ENCODE measurements at places on chromosomes 12 and 14. TPM values are rescaled to one million over a fixed set of nuclear protein-coding genes. Genes with fewer than 3 reads are reported as not detected.

The FAM234B gene
- 0.87 TPM for polyA plus RNA-seq

The AVPR1A gene
- polyA plus RNA-seq: 0.25 TPM

The TSPAN19 gene
- polyA plus RNA-seq: not detected

The HCAR3 gene
- polyA plus RNA-seq: 1.2 TPM

The ESPL1 gene
- polyA plus RNA-seq: 0.75 TPM

The NOS1 gene
- not detected for polyA plus RNA-seq

DNA sequence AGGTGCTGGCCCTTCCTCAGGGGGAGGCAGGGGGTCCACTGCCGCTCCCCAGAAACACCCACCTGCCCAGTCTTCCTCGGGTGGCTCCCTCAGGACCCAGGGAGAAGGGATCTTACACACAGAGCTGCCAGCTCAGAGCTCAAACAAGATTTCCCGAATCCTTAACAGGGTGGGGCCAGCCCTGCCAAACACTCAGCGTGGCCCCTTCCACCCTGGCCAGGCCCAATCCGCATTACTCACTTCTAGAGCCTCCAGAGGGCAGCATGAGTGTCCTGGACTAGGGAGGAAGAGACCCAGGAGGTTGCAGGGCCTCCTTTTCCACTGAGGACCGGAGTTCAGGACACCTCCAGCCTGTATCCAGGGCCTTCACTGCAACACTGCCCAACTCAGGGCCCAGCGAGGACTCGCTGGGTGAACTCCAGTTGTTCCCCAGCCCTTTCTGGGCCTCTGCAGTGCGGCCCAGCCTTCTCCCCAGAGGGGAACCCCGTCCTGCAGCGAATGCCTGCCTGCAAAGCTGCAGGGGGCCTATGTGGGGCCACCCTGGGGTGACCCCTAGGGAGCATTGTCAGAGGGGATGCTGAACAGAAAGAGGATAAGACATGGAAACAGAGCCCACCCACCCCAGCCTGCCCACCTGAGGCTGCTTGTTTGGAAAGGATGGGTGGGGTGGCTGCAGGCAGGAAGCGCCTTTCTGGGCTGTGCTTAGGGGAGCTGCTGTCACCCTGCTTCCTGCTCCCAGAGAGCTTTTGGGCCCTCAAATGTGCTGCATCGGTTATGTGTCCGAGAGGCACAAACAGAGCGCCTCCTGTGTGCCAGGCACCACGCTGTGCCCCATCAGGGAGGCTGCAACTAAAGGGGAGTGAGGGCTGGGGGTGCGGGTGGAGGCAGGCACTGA, 43.8 kb downstream of the CCNK start:
- peak; percentile 60 for DNase-seq

- no peak for DNase-seq
These were observed 209.8 kb downstream of the PELI2 start for GRCh38 chr14:56328021-56328420.

DNA sequence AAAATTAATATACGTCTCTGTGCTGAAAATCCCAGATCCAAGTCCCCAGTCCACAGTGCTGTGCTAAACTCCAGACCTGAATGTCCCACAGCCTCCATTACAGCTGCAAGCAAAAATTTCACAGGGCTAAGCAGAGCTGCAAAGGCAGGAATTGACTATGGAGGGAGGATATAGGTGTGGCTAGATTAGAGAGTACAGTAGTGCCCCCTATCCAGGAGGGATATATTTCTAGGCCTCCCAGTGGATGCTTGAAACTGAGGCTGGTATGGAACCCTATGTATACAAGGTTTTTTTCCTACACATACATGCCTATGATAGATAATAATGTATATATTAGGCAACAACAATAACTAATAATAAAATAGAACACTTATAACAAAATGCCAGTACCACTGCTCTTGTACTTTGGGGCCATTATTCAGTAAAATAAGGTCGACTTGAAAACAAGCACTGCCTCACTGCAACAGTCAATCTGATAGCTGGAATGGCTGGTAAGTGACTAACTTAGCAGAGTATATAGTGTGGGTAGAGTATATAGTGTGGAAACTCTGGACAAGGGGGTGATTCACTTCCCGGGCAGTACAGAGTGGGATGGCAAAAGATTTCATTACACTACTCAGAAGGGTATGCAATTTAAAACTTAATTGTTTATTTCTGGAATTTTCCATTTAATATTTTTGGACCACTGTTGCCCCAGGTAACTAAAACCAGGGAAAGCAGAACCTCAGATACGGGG, 82.7 kb downstream of the C14orf132 start:
- no peak for DNase-seq

DNA sequence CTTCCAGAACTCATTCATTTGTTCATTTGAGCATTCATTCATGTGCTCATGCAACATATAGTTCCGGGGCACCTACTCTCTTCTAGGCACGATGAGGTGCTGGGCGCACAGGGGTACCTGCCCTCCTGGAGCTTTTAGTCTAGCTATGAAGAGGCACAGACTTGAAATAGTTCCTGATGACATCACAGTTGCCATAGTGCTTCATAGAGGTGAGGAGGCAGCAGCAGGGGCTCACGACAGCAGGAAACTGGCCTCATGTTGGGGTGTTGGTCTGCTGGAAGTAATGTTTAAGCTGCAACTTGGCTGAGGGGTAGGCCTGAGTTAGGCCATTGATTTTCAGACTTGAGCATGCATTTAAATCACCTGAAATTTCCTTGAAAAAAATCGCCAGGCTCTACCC, 195.5 kb downstream of the PHETA1 start:
- no peak for DNase-seq

DNA sequence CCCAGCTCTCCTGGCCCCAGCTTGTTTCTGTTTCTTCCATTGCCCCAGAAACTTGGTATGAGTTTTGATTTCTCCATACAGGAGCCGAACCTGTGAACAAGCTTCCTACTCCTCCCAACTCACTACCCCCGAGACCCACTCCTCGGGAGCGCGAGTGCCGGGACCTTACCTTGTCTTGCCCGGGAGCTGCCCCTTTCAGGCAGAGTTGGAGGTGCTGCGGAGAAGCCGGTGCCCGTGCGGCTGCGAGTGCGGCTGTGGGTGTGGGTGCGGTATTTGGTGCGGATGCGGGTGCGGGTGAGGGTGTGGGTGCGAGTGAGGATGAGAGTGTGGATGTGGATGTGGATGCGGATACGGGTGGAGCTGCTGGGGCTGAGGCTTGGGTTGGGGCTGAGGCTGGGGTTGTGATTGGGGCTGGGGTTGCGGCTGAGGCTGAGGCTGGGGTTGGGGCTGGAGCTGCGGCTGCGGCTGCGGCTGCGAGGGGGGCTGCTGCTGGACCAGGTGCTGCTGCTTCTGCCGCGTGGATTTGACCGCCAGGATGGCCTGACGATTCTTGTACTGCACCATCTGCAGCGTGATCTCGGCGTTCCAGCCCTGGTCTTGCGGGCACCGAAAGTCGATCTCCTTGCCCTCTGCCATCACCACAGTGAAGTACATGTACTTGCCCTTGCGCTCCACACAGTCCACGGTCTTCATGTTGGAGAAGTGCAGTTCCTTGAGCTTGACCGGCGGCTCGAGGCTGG, 1.1 kb downstream of the PHLDA1 start:
- peak; percentile 41 for DNase-seq

DNA sequence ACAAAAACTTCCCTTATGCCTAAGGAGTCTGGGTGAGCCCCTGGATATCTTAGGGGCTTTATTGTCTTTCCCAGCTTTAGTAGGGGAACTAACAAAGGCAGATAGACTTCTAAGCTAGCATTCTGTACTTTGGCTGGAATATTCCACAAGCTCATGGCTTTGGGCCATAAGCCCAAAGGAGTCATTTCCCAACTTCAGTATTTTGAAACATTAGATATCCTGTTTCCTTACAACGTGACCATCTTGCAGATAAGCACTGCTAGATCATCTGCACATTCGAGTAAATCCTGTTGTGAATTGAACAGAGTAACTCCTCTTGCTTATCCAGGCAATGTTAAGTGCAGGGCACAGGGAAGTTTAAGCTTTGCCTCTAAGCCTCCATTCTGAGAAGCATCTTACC, 70.6 kb upstream of the ACTN1 start:
- DNase-seq: no peak

DNA sequence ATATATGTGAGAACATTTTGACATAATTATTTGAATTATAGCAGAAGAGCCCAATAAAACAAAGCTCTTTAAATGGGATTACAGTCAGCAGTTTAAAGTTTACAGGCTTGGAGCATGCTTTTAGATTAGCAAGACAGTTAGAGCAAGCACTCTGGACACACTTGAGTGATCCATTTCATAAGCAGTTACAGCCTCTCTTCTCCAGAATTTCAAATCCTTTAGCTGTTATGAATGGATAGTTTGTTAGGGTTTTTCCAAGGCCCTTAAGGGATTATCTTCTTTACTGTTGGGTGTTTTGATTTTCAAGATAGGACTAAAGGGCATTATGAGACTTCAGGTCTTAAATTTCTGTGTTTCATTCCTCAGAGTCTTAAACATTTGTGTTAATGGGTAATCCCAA, 36.3 kb downstream of the BEST3 start:
- no peak for DNase-seq

GRCh38 chr12:58765076-58765475, 155.2 kb downstream of the LRIG3 start:
- no peak for DNase-seq

DNA sequence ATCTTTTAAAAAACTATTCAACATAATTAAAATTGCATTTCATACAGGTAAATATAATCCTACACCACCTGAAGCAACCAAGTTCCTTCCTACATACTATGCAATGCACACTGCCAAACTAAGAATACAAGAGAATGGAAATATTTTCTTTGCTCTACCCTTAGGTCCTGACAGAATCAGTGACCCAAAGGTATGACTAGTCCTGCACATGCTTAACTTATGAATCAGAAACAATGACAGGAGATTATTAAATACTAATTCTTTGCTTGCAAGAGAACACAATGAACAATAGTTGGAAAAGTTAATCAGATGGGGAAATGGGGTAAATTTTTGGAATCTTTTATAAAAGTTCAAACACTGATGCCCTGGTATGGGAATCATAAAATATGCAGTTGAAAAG, 220.1 kb downstream of the SOX5 start:
- DNase-seq: no peak

Measured in stomach (tissue), 19 donors.